ENCODE measurements at places on chromosomes 11 and 22.
A peak's percentile ranks its signal among the peaks of the same experiment; 100 is the strongest.

DNA sequence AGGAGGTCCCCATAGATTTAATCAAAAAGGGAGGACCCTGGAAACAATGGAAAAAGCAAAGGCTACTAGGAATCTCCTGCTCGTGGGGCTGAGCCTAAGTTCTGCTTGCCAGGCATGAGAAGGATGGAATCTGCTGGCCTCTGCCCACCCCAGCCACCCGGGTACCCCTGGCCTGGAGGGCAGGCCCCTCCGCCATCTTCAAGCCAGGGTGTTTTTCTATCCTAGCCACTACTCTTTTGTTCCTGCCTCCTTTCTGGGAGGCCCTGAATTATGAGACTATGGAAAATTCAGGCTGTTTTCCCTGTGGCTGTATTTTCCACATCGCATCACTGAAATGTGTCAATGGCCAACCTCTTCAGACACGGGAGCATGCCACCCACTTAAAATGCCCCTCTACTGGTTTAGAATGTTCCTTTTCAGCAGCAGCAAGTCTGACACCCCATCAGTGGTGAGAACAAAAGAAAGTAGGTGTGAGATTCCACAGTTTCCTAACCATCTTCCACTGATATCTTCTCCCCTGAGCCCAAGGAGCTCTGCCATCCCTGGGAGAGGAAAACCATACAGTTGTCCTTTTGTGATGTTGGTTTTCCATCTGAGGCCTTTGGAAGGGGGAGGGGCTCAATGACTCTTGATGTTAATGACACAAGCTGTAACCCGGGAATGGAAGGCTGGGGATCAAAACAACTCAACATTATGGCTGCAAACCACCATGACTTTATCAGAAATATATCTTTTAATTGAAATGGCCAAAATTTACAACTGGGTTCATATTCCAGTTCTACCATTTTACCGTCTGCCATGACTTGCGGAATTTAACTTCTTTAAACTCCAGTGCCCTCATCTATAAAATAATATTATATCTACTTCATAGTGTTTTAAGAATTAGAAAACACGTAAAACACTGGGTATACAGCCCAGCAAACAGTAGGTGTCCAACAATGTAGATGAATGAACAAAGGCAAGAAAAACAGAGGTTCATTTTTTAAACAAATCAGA is 22.2 kb downstream of the DKK3 start:
- no peak for DNase-seq

DNA sequence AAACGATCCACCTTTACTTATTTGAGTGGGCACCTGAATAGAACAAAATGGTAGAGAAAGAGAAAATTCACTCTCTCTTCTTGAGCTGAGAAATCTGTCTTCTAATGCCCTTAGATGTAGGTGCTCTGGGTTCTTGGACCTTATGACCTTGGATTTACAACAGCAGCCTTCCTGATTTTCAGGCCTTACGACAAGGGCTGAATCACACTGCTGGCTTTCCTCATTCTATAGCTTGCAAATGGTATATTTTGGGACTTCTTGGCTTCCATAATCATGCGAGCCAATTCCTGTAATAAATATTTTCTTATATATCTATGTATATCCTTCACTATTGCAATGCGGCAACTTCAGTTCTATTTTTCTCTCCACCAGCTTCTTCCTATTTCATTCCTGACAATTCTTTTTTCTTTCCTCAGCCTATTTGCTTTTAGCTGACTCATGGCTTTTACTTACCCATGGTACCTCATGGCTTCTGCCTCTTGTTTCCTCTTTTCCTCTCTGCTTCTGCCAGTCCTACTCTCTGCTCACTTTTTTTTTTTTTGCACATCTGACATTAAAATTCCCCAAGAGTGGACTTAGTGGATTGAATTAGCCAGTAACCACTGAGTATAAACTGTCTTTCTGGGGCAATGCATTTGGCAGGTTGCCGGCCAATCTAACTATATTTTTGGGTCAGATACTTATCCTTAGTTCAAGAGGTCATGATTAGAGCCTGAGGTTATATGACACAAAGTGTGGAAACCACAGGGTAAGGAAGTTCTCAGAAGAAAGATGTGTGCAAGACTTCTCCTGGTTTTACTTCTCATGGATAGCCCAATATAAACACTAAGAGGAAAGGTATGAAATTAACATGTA is 359.5 kb downstream of the TMEM135 start:
- no peak for DNase-seq

DNA sequence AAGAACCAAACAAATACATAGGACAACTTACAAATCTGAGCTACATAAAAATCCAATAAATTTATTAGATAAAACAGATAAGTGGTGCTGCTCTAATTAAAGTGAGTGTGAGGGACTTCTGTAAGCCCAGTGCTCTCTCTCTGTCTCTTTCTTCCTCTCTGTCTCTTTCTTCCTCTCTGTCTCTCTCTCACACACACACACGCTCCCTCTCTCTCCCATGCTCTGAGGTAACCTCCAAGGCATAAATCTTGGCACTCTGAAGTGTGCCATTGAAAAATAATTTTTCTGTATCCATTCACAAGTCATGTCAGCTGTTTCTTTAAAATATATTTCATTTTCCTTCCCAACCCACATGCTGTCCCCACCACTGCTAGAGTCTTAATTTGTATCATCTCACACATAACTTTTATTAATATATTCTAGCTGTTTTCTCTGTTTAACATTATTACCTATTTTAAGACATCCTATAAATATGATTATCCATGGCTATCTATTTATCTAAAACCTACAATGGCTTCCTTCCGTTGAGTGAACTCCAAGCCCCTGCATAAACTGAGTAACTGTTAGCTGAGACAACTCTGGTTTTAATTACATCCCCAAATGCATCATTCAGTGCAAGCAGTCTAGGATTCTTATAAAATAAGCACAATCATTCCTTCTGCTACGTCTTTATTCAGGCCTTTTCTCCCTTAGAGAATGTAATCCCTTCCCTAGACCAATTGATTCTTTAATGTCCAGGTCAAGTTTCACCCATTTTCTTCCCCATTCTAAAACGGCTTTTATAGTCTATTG is 57.4 kb upstream of the SLC5A12 start:
- DNase-seq, result no peak

- no peak for DNase-seq
Measured at GRCh38 chr11:9606809-9607510, 33.5 kb downstream of the WEE1 start.

DNA sequence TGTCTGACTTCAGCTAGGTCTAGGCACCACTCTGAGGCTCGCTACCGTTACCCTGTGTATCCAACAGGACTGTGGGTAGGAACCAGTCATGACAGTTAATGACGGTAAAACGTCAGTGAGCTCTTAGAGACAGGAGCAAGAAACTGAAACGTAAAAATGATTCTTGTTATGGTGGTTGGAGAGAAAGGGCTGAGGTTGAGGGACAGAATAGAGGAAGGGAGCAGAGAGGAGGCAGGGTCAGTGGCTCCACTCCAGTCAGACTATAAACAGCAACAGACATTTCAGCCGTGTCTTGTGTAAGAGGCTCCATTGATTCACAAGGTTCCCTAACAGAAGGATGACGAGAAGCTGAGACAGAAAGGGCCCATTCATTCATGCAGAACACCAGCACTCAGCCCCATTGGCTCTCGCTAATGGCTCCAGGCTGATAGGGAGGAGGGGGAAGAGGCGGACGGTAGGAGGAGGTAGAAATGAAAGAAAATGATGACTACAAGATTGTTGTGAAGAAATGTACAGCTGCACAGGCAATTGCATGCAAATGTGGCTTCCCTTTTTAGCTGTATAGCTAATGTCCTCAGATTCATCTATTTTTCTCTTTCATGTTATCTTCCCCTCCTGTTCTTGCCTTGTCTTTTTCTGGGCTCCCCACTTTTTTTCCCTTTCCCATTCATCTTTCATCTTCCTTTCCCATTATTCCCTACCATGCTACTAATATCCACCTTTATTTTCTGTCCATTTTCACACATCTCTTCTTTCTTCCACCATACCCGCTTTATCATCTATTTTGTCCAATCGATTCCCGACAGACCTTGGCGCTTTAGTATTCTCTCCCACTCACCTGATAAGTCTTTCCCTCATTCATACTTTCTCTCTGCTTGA is 34.3 kb downstream of the ETS1 start:
- peak; percentile 54 for DNase-seq

DNA sequence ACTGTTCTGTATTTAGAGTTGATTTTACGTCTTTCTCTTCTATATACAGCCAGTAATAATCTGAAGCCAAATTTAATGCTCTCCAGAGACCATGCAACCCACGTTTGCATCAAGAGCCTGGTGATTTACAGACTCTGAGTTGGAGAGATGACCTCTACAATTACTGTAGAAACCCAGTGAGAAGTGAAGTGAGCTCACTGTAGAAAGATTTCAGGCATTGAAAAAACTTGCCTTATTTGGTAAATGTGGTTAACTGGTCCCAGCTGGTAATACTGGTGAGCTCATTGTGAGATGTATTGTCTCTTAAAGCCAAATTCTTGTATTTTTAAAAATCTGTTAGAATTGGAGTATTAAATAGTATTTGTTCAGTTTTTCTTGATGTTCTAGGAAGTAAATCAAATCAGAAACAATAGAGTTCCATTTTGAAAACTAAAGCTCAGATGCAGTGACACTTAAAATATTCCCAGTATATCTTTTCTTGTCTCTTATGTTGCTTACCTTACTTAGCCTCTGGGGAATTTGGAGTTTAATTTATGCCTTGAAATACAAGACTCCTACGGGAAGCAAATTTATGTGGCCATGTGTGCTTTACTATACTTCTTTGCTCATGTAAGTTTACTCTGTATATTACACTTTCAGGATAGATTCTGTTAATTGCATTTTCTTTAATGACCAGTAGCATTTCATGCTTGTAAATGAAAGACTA is 189.9 kb downstream of the ARHGAP42 start:
- no peak for DNase-seq

DNA sequence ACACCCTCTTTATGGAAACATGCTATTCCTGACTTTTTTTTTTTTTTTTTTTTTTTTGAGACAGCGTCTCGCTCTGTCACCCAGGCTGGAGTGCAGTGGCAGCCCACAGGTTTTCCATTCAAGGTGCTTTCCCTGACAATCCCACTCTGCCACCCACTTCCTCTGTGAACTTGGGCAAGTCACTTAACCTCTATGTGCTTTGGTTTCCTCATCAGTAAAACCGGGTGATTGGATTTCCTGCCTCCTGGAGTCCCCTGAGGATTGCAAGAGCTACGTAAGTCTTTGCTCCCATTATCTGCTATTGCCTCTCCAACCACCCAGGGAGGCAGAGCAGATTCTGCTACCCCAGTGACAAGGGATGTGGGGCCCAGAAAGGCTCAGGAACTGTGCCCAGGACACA is 54.1 kb downstream of the CELSR1 start:
- DNase-seq, result no peak

- DNase-seq, result peak; percentile 92
Measured at GRCh38 chr11:3123761-3124733, 41.1 kb downstream of the OSBPL5 start.

DNA sequence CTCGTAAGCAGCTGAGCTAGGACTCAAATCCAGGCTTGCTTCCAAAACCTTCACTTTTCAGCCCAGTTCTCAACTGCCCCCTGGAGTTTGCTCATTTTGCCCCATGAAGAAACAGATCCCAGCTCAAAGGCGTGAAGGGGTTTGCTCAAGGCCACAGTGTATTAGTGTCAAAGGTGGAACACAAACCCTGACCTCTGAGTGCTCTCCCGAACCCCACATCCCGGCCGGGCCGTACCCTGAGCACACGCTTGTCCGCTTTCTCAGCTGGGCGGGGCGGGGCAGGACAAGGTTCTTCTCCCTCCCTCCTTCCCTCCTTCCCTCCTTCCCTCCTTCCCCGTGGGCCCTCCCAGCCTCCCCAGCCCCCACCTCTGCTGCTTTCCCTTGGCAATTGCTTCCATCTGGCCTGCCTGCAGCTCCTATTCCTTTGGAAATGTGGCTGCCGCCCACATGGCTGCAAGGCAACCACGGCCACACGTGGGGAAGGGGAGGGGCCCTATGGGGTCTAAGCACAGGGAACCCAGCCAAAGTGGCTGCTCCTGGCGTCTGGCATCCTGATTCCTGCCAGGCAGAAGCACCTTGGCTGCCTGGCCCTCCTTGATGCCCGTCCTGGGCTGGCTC is 4.1 kb downstream of the ST3GAL4 start:
- no peak for DNase-seq

- no peak for DNase-seq
Measured at GRCh38 chr11:123567466-123567865, 87.0 kb downstream of the SCN3B start.

- no peak for DNase-seq
Measured at GRCh38 chr22:43476341-43476740, 64.5 kb downstream of the MPPED1 start.

GRCh38 chr22:31647066-31647465 is 14.9 kb downstream of the PISD start:
- no peak for DNase-seq

DNA sequence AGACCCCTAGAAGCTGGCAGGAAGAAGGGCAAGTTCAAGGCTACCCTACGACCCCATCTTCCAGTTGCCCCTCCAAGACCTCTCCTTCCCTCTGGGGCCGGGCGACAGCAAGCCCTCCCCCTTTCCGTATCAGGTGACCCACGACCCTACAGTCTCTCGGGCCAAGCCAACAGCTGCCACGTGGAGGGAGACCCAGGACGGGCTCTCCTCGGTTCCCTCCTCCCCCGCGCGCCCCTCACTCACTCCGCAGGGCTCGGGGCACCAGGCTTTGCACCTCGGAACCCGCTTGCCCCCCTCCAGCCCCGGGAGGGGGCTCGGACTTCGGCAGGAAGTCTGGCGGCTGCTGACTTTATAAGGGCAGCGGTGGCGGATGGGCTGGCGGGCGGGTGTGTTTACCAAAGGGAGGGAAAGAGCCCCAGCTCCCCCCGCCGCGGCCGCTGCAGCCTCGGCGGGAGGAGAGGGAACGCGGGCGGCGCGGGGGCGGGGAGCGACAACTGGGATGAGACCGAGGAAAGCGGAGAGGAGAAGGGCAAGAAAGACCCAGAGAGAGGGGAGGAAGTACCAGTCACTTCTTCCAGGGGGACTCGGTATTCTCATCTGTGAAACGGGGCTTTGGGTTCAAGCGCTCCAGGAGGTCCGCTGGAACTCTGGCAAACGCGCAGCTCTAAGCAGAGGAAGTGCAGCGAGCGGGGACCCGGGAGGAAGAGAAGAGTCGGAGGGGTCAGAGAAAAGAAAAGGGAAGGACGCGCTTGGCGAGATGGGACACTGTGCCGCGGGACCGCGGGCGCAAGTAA is 767 bp downstream of the SLC43A1 start:
- DNase-seq, result peak; percentile 69

DNA sequence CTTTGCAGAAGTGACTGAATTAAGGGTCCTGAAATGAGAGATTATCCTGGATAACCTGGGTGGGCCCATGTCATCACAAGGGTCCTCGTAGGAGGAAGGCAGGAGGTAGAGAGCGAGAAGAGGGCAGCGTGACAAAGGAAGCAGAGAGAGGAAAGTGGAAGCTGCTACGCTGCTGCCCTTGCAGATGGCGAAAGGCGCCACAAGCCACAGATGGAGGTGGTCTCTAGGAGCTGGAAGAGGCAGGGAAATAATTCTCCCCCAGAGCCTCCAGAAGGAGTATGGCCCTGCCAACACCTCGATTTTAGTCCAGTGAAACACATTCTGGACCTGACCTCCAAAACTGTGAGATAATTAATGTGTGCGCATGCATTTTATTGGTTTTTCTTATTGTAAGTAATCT is 13.4 kb downstream of the TMEM184B start:
- no peak for DNase-seq

GRCh38 chr22:44231233-44231632 is 50.5 kb downstream of the PARVG start:
- DNase-seq, result no peak

- DNase-seq, result no peak
Measured at GRCh38 chr11:113138731-113139130, 175.7 kb upstream of the TTC12 start.

Measured in HL-60 (cell line).